Activated gamma-delta T cell (primary cell): ENCODE measurements at places on chromosomes 6 and 20.

GRCh38 chr6:154343473-154344308, 12.9 kb downstream of the IPCEF1 start:
- DNase-seq, result no peak

- no peak for DNase-seq
Measured at GRCh38 chr6:105484238-105485161, 81.6 kb upstream of the PREP start.

- no peak for DNase-seq
Measured at GRCh38 chr20:24235296-24236175, 233.9 kb upstream of the SYNDIG1 start.

GRCh38 chr6:107360476-107360875, 98.9 kb downstream of the PDSS2 start:
- DNase-seq, result no peak

DNA sequence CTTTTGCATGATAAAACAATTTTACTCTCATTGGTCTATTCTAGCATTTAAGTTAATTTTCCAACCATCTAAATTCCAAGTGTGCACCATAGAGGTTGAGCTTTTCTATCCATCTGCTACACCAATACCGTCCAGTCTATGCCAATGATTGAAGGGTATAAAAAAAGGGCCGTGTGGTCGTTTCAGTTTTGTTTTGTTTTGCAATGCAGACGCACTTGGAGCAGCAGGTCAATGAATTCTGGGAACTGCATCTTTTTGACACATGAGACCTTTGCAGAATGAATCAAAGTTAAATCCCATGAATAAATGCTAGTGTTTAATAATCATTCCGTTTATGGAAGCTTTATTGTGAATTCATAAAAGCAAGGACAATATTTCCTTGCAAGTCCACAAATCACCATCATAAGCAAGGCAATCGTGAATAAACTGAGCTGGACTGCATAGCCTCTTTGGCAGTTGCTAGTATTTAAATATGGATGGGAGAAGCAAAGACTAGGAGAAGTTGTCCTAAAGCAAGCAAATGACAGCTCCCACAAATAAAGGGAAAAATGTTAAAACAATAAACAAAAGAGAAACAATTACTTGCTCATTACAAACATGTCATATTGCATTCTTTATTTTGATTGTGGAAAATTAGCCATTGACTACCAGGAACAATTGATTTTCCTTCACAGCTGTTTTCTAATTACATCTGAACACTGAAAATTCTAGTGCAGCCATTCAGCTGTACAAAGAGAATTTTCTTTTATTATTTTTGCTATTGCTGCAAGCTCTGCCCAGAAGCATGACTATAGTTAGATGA, 649.7 kb upstream of the GJE1 start:
- no peak for DNase-seq

- DNase-seq, result no peak
Measured at GRCh38 chr6:100775667-100776066, 105.5 kb downstream of the ASCC3 start.

DNA sequence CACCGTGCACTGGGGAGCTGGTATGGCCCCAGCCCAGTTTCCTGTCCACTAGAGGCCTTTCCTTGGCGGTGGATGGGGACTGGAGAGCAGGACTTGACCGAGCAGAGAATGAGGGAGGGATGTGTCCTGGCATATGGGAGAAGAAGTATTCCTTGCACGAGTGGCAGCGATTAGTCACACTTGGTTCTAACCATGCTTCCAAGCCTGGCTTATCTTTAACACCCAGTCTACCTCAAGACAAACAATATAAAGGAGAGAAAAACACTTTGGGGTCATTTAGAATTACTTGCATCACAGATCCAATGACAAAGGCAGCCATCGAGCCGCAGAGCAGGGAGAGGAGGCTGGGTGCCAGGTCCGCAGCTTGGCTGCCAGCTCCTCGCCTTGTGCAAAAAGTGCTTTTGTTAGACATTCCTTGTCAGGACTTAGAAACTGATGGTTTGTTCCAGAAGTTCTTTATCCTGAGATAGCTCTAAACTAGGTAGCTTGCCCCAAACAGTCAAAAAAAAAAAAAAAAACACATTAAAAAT, 214.9 kb upstream of the GMDS start:
- DNase-seq, result no peak

DNA sequence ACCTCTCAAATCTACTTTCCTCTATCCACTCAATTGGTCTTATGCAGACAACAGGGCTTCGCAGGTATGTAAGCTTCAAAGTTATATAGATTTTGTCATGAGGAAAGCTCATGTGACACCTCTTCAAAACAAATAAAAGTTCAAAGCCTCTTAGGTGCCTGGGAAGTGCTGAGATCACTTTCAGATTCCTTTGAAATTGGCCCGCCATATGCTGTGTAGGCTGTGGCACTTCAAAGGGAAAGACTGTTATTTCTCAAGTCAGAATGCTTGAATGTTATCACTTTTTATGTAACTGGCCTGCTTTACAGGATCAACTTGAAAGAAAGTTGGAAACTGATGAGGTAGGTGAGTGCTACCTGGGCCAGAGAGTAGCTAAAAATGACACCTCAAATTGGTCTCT, 67.1 kb upstream of the GFRAL start:
- DNase-seq, result no peak

DNA sequence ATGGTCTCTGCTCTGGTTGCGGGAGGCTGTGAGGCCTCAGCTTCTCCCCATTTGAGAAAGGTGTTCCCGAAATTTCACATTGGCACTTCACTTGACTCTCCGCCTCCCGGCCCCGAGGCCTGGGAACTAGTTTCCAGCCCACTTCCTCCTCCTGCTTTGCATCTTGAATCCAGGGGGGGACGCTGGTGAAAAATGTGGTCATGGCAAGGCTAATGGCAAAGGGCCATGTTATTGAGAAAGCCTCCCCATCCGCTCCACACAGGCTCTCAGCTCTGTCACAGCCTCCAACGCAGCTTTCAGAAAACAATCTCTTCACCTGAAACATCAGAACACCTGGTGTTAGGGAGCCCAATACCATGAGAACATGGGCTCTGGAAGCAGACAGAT, 5.6 kb downstream of the PLAGL2 start:
- no peak for DNase-seq

GRCh38 chr6:16907991-16908390, 146.7 kb upstream of the ATXN1 start:
- DNase-seq, result no peak

DNA sequence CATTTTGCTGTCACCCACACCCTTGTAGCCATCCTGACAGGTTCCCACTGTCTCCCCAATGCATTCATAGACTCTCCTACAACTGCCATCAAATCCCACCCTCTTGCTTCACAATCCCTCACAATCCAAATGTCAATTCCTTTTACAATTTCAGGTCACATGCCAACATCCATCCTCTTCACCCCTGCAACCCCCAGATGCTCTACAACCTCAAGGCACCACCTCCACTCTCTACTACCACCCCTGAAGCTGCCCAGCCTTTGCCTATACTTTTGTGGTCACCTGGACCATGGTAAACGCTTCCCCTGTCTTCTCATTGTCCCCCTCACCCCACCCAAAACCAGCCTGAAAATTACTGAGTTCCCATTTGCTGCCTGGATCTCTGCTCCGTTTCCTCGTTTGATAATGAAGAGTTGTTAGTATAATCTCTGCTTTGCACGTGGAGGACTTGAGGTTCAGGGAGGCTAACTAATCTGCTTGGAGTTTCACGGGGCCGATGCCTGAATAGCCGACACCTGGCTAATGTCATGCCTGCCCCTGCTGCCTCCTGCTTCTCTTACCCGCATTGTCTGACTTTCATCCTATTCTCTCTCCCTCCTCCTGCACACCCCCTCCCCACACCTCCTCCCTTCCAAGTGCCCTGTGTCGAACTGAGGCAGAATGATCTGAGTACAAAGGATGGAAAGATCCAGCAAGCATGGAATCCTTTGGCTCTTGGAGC, 82.4 kb upstream of the TOX2 start:
- DNase-seq, result no peak

DNA sequence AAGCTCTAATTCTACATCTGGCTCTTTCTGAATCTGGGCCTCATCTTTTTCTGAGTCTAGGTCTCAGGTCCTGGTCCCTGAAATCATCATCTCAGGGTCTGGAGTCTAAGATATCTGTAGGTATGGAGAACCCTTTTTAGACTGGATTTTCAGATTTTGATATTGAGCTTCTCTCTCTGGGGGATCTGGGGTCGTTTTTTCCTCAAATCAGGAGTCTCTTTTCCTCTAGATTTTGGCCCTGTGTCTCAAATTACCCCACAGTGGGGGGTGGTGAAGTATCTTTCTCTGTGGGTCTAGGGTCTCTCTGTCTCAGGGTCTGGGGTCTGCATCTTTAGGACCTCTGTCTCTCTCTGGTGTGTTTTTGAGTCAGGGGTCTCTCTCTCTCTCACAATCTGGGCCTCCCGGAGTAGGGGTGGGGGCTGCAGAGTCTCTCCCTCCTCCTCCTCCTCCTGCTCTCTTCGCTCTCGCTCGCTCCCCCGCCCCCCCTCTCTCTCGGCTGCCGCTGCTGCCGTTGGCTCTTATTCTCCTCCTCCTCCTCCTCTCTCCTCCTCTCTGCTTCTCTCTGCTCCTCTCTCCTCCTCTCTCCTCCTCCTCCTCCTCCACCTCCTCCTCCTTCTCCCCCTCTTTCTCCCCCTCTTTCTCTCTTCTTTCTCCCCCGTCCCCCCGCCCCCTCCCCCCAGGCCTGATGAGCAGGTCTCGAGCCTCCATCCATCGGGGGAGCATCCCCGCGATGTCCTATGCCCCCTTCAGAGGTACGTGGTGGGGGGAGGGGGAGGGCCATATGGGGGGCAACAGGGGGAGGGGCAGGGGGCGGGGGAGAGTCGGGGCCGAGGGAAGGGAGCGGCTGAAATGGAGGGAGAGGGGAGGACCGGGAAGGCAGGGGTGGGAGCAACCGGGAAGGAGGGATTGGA, at the start of gene SYNGAP1:
TSS of gene SYNGAP1 (plus strand) at position 486 of the 911 bp plus-strand sequence. CDS start at position 686, 200 bp downstream.
- no peak for DNase-seq

GRCh38 chr20:56483970-56484369, 15.5 kb downstream of the RTF2 start:
- DNase-seq, result no peak

DNA sequence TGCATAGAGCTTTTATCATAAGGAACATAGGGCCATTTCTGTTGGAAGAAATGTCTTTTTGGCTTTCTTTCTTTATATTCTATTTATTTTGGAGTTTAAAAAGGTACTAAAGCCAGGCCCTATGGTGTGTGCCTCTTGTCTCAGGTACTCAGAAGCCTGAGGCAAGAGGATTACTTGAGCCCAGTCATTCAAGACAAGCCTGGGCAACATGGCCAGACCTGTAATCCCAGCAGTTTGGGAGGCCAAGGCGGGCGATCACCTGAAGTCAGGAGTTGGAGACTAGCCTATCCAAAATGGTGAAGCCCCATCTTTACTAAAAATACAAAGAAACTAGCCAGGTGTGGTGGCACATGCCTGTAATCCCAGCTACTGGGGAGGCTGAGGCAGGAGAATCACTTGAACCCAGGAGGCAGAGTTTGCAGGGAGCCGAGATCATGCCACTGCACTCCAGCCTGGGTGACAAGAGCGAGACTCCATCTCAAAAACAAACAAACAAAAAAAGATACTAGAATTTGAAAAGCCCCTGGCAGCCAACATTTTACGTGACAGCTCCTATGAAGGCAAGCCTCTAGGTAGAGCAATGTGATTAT, 80.0 kb downstream of the CBFA2T2 start:
- DNase-seq, result no peak
